ENCODE measurements at places on chromosomes 2 and 18.

DNA sequence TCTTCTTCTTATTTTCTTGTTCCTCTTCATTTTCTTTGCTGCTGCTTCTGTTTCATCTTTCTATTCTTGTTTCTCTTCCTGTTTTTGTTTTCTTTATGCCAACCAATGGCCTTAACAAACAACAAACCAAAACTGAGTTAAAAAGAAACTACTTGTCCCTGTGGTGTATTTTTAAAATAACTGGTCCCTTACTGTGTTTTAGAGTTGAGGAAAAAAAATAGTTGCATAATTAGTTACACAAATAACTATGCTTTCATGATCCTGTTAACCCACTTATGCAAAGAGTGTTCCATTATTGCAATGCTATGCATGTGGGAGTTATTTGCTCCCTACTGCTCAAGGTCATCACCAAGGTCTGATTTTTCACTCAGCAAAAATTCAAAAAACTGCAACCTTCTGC is 39.5 kb upstream of the IMP4 start:
- no peak for DNase-seq

GRCh38 chr2:20757405-20758090 is 65.4 kb downstream of the LDAH start:
- no peak for DNase-seq

DNA sequence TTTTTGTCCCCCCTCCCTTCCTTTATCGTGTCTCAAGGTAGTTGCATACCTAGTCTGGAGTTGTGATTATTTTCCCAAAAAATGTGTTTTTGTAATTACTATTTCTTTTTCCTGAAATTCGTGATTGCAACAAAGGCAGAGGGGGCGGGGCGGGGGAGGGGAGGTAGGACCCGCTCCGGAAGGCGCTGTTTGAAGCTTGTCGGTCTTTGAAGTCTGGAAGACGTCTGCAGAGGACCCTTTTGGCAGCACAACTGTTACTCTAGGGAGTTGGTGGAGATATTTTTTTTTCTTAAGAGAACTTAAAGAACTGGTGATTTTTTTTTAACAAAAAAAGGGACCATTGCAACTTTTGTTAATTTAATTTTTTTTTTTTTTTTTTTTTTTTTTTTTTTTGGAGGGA is 2.1 kb downstream of the SOX11 start:
- DNase-seq: no peak

DNA sequence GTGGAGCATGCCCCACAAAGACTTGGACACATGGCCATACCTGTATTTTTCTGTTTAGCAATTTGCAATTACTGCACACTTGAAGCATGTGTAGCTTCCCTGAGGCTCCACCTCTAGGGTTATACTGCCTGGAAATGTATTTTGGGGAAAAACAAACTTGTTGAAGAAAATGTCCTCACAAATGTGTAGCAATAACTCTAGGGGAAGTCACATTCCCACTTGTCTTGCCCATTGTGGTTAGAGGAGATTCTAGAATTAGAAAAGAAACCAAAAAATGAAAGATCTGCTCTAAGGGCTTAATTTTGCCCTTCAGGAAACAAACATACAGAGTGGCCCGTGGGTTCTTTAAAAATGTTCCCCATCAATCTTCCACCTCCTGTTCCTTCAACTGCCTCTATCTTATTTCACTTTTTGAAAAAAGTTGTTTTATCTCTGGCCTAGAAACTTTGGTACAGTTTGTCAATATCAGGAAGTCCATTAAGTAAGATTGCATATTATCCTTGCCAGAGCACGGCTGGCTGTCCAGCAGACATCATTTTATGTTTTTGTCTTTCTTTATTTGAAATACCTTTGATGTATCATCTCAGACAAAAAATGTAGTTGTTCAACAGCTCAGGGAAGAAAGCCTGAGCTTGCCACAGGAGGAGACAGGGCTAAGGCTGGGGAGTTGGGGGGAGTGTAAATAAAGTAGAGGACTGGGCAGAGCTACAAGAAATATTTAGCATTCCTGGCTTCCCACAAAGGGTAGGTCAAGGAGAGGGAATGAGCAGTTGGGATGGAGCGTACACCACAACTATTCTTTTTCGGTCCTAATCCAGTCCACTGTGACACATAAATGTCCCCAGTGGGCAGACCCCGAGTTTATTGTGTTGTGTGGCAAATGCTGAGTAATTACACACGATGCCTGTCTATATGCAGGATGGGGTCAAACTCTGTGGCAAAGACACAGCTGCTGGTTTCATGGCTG is 96.8 kb upstream of the CDC42EP3 start:
- no peak for DNase-seq

- no peak for DNase-seq
Observed at GRCh38 chr2:33312355-33312754, 164.1 kb upstream of the RASGRP3 start.

DNA sequence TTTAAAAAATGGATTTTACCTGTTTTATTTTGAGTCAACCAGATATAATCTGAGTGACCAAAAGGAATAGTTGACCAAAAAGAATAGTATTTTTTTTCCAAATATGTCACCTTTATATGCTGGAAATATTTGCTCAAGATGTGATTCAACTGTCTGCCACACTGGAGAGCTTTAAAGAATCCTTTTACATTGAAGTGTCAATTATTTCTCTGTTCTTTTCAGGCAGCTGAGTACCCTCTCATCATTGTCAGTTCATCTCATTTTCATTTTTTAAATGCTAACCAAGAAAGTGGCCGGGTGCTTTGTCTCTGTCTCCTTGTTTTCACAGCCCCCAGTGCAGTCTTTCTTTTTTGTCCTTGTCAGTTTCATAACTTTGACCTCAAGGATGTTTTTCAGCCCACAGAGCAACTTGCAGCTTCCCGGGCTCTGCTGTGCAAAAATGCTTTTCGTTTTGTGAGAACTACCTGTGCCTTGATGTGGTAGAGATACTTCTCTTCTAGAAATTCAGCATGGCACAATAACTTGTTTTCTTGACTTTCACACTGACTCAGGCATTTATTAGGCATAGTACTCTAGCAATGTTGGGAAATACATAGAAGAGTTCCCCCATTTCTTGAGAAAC is 23.4 kb upstream of the CERS6 start:
- no peak for DNase-seq

GRCh38 chr2:239398521-239398921 is 2.3 kb downstream of the HDAC4 start:
- no peak for DNase-seq

GRCh38 chr18:30439174-30439573 is 603.4 kb downstream of the DSC3 start:
- no peak for DNase-seq

DNA sequence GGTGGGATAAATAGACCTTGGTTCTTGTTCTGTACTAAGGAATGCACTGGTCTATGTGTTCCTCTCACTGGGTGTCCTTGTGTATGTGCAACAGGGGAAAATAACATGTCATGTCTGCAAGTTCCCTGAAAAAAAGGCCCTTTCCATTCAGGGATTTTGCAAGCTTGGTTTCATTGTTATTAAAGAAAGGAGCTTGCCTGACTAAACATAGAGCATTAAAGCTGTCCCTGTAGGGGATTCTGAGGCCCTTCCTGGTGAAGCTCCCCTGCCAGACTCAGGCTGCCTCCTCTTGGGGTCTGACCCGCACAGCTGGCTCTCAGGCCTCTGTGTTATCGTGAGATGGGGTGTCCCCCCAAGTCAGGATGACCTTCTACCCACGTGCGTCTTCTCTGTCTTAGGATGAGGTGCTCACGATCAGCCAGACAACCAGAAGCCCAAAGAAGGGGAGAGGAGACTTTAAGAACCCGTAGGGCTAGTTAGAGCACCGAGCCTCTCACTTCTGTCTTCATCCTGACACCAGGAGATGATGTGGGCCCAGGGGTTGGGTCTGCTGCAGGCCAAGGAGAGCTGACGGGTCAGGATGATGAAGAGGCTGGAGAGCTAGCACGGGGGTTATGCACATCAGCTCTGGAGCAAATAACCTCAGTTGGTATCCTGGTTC is 21.2 kb downstream of the CAPG start:
- DNase-seq: no peak
